ENCODE measurements at places on chromosomes 16 and 17. TPM values are rescaled to one million over a fixed set of nuclear protein-coding genes. Genes with fewer than 3 reads are reported as not detected.

Gene SDF2
- 57.9 TPM for total RNA-seq

GRCh38 chr17:82851381-82851780 is 11.6 kb upstream of the ZNF750 start:
- no peak overlapping the region for H3K4me3 ChIP-seq
- no peaks in the 10 kb centered on the region for H3K27me3 ChIP-seq
- no peak overlapping the region for H3K27ac ChIP-seq
- peaks cover 6% of the 10 kb centered on the region for H3K36me3 ChIP-seq
- peaks cover 4% of the 10 kb centered on the region for H3K4me1 ChIP-seq

Gene USP36
- 54.9 TPM for total RNA-seq

DNA sequence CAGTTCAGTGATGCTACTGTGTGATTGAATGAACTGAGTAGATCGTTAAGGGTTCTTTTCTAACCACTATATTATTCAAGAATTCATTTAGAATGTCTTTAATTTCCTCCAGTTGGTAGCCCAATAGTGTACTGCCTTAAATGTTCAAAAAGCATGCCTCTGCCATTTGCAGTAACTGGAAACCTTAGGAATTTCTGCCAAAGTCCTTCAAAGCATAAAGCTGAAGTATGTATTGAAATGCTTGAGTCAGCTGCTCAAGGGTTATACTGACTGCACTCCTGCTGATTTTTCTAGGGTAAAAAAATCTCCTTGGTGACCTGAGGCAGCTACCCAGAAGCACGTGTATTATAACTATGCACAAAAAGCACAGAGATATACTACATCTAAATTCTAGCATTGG is 56.5 kb downstream of the SNTB2 start:
- peaks cover 9% of the 10 kb centered on the region for H3K36me3 ChIP-seq
- H3K27ac ChIP-seq = no peak overlapping the region
- no peaks in the 10 kb centered on the region for H3K27me3 ChIP-seq
- no peak overlapping the region for H3K4me3 ChIP-seq
- peaks cover 4% of the 10 kb centered on the region for H3K4me1 ChIP-seq

DNA sequence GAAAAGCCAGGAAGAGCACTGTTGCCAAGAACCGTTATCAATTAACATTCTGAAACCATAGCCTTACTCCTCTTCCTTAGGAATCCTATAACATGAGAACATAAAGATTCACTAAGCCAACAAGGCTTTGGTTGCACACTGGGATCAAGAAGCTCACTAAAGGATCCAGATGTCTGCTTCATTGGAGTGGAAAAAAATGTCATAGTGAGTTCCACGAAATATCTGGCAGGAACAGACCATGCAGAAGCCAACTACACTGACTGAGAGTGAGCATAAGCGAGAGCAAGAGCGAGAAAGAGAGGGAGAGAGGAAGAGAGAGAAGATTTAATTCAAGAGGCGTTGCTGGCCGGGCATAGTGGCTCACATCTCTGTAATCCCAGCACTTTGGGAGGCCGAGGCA is 13.4 kb upstream of the MEIOC start:
- no peaks in the 10 kb centered on the region for H3K36me3 ChIP-seq
- peaks cover 4% of the 10 kb centered on the region for H3K27me3 ChIP-seq
- H3K4me1 ChIP-seq = no peaks in the 10 kb centered on the region

Gene KRT33A
- not detected for total RNA-seq
